ENCODE measurements at places on chromosomes 12 and 14.

DNA sequence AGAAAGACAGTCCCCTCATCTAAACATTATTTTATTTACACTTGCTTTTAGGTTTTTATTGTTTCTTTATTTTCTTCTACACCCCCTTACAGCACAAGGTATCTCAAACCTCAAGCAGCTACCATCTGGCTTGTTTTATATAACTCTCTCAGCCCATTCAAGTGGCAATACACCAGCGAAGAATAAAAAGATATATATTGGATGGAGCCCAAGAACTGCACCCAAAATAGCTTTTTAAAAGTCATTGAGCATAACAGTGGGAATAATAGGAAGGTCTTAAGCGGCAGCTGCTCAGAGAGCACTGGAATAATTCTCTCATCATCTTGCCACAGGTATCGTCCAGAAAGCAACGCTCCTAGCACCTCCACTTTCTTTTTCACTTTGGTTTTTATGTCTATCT lies 322.5 kb downstream of the SYT1 start:
- no peak for DNase-seq

GRCh38 chr12:58458102-58458501 lies 462.2 kb downstream of the LRIG3 start:
- DNase-seq: no peak

GRCh38 chr14:69814397-69814796 lies 17.4 kb upstream of the SLC10A1 start:
- no peak for DNase-seq

GRCh38 chr12:1197264-1198018 lies 206.4 kb downstream of the ERC1 start:
- DNase-seq: no peak

DNA sequence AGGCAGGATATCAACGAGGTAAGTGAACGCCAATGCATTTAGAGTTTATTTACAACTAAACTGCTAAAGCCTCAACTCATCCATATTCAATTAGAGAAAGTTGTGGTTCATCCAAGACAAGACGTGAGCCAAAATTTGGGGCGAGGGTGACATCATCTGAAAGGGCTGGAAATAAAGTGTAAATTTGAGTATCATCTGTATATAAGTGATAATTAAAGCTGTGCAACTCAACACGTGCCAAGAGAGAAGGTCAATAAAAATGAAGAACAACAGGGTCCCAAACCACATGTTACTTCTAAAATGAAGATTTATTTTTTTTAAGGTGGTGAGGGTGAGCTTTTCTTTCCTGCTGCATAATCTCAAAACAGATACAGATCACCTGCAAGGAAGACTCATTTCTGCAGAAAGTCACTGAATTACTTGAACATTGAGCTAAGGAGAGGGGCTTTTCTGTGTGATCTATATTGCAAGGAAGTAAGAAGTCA lies 203.6 kb downstream of the EFCAB11 start:
- DNase-seq: no peak

DNA sequence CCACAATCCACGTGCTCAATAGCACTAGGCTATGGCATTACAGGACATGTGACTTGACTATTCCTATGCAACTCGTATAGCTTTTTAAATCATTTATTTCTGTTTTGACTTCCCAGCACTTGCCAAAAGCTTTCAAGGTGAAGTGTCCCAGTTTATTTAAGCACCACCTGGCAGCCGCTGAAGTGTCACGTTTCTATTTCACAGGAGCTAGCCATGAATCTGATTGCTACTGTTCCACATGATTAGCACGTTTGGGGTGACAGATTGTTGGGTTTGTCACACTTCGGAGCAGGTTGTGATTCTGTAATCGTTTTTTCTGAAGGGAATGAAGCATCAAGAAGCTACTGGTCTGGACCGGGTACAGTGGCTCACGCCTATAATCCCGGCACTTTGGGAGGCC lies 39.9 kb upstream of the BICDL1 start:
- DNase-seq: no peak

DNA sequence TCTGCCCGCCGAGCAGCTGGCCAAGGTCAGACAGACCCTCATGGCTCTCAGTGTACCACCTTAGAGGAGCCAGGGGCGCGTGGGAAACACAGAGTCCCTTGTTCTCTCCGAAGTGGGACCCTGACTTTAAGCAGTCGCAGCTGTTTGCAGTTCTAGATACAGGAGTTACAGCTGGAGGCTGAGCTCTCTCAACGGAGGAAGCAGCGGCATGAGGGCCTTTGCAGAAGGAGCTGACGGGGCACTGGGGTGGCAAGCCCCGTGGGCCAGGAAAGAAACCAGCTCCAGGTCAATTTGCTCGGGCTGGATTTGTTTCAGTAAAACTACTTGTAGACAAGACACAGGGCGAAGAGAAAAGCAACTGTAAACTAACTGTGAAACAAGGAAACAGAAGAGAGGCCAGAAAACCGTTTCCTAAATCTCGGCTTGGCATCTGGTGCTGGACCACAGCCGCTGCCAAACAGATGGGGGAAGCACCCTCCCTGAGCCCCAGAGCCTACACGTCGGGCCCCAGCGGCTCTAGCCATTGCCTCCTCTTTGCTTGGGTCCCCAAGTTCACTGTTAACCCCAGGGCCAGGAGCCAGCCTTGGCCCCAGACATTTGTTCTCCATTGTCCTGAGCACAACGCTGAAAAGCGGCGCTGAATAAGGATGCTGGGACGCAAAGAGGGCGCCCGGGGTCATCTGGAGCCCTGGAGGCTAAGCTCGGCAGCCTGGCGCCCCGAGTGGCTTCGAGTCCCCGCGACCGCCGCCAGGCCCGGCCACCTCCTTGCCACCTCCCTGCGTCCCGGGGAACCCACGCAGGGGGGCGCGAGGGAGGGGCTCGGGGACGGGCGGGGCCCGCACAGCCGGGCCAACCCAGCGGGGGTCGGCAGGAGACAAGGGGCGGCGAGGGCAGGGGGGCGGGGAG lies 914 bp upstream of the PACS2 start:
- no peak for DNase-seq

- no peak for DNase-seq
Measured at GRCh38 chr12:98797200-98797599, 152.1 kb downstream of the APAF1 start.

DNA sequence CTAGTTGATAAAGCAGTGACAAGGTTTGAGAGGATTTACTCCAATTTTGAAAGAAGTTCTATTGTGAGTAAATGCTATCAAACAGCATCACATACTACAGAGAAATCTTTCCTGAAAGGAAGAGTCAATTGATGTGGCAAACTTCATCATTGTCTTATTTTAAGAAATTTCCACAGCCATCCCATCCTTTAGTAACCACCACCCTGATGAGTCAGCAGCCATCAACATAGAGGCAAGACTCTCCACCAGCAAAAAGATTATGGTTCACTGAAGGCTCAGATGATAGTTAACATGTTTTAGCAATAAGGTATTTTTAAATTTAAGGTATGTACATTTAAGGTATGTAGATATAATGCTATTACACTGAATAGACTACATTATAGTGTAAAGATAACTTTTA lies 122.1 kb upstream of the ARHGAP5 start:
- DNase-seq: no peak
